MCF 10A (cell line): ENCODE measurements at places on chromosomes 16 and 17. TPM values are rescaled to one million over a fixed set of nuclear protein-coding genes. Genes with fewer than 3 reads are reported as not detected.

DNA sequence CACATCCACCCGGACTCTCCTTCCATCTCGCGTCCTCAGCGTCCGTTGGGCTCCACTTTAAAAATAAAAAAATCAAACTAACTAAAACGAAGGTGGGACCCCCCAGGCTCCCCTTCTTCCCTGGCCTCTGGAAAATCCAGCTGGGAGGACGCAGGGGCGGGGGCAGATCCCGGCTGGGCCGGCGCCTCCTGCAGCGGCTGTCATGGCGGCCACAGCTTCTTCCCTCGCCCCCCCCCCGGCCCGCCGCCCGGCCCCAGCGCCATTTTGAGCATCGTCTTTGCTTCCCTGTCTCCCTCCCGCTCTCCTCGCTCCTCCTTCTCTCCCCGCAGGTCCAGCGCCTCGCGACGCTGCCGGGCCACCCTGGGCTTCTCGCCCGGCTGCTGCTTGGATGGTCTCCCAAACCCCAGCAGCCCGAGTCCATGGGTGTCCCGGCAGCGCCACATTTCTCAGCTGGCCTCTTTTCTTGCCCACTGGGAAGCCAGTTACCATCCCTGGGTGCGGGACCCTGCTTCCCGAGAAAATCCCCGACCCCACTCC, 3.3 kb downstream of the HOXB2 start:
- H3K4me3 ChIP-seq: no peak overlapping the region
- H3K27me3 ChIP-seq: no peaks in the 10 kb centered on the region
- H3K27ac ChIP-seq: no peak overlapping the region
- no peaks in the 10 kb centered on the region for H3K36me3 ChIP-seq
- no peaks in the 10 kb centered on the region for H3K4me1 ChIP-seq

DNA sequence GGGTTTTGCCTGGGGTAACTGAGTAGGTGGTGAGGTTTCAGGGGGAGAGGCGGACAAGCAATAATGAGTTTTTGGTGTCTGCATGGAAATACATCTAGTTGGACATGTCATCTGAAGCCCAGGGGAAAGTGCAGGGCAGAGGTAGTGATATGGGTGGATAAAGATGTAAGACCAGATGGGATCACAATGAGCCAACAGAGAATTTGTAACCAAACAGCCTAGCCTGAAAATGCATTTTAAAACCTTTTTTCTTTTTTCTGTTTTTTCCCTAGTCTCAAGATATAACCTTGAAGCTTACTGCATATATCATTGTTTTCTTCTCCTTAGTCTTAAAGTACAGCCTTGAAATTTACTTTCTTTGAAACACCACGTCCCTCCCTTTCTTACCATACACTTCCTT, 3.7 kb upstream of the ZNF19 start:
- no peaks in the 10 kb centered on the region for H3K36me3 ChIP-seq
- H3K27me3 ChIP-seq: no peaks in the 10 kb centered on the region
- H3K4me3 ChIP-seq: no peak overlapping the region
- H3K4me1 ChIP-seq: no peaks in the 10 kb centered on the region
- H3K27ac ChIP-seq: no peak overlapping the region

- no peak overlapping the region for H3K27ac ChIP-seq
- no peak overlapping the region for H3K4me3 ChIP-seq
- no peaks in the 10 kb centered on the region for H3K4me1 ChIP-seq
- no peak for DNase-seq
- H3K36me3 ChIP-seq: no peaks in the 10 kb centered on the region
These were observed 10.5 kb upstream of the RBFOX3 start for GRCh38 chr17:79621151-79621943.

- peak; percentile 87 for DNase-seq
- H3K27ac ChIP-seq: peak overlapping the region; percentile 92
- H3K4me1 ChIP-seq: peaks cover 31% of the 10 kb centered on the region
- H3K36me3 ChIP-seq: peaks cover 43% of the 10 kb centered on the region
These were observed 100.1 kb upstream of the CHMP6 start for GRCh38 chr17:80891397-80892018.

GRCh38 chr16:20674684-20675487, 22.6 kb downstream of the ACSM1 start:
- no peaks in the 10 kb centered on the region for H3K27me3 ChIP-seq
- H3K4me1 ChIP-seq: peaks cover 24% of the 10 kb centered on the region
- H3K27ac ChIP-seq: peak overlapping the region; percentile 79
- peak overlapping the region; percentile 80 for H3K4me3 ChIP-seq
- H3K36me3 ChIP-seq: no peaks in the 10 kb centered on the region

DNA sequence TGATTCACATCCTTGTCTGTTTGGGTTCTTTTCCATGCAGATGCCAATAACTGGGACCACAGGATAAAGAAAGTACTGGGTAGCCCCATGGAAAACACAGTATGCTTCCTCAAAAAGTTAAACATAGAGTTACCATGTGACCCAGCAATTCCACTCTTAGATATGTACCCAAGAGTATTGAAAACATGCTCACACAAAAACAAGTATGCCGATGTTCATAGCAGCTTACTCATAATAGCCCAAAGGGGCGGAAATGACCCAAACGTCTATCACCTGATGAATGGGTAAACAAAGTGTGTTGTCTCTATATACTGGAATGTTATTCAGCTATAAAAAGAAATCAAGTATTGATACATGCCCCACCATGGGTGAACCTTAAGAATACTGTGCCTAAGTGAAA, 55.4 kb downstream of the CYB5B start:
- no peaks in the 10 kb centered on the region for H3K27me3 ChIP-seq
- peak; percentile 63 for DNase-seq
- peaks cover 25% of the 10 kb centered on the region for H3K4me1 ChIP-seq
- H3K4me3 ChIP-seq: no peak overlapping the region

- no peak for DNase-seq
- H3K4me1 ChIP-seq: no peaks in the 10 kb centered on the region
- no peaks in the 10 kb centered on the region for H3K27me3 ChIP-seq
- H3K4me3 ChIP-seq: no peak overlapping the region
- no peaks in the 10 kb centered on the region for H3K36me3 ChIP-seq
These were observed 79.8 kb upstream of the TMEM132E start for GRCh38 chr17:34499576-34499975.

DNA sequence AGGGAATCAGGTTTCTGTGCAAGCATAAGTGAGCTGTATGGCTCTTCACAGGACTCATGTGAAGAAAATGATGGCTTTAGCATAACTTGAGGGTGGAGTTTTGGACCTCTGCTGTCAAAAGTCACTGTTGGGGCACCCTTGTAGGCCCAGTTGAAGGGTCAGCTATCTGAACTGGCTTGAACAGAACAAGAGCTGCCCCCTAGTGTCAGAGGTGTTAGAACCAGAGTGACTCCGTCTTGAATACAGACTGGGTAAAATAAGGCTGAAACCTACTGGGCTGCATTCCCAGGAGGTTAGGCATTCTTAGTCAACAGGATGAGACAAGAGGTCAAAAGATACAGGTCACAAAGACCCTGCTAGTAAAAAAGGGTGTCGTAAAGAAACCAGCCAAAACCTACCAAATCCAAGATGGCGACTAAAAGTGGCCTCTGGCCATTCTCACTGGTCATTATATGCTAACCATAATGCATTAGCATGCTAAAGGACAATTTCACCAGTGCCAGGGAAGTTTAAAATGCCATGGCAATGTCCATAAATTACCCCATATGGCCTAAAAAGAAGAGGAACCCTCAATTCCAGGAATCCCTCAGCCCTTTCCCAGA, 484.0 kb upstream of the ERCC4 start:
- H3K36me3 ChIP-seq: no peaks in the 10 kb centered on the region
- H3K4me1 ChIP-seq: peaks cover 5% of the 10 kb centered on the region
- DNase-seq: no peak

DNA sequence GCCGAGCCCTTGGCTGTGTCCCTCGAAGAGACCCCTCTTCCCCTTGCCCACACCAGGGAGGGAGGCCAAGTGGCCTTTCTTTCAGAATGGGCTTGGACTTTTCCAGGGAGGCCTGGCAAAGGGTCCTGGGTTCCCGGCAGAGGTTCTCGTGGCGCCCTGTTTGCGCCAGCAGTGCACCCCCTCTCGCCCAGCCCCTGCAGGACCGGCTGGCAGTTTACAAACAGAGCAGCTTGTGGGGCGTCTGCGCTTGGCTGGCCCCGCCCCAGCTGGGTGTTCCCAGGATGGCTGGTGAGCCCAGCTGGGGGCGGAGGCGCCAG, 137.8 kb upstream of the CIBAR2 start:
- H3K36me3 ChIP-seq: no peaks in the 10 kb centered on the region
- DNase-seq: no peak
- peaks cover 11% of the 10 kb centered on the region for H3K4me1 ChIP-seq
- H3K4me3 ChIP-seq: no peak overlapping the region

Gene C16orf54
- total RNA-seq: not detected in 2 replicates

Gene USP6
- total RNA-seq: 0.10 TPM in 1 of 2 replicates, not detected in the other

Gene NPLOC4
- total RNA-seq: 83.9 and 95.1 TPM in 2 replicates

Gene MSRB1
- total RNA-seq: 5.8 and 7.4 TPM in 2 replicates

Gene MYH1
- total RNA-seq: not detected in 2 replicates
